ENCODE measurements at places on chromosomes 5 and 9.

DNA sequence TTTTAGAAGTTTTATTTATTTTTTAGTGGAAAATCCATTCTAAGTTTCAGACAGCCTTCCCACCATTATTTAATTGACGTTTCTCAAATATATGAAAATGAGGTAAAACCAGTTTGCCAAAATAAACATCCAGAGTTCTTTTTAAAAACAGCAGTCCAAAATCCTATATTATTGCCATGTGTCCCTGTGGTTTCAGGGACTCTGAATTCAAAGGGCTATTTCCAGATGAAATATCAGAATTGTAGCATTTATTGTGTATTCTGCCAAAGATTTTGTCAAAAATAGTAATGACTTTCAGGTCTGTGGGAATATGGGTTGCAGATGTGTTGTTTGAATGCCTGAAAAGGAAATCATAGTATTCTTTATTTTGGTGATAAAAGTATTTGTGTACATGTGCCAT lies 41.6 kb downstream of the XRCC4 start:
- no peak for DNase-seq

DNA sequence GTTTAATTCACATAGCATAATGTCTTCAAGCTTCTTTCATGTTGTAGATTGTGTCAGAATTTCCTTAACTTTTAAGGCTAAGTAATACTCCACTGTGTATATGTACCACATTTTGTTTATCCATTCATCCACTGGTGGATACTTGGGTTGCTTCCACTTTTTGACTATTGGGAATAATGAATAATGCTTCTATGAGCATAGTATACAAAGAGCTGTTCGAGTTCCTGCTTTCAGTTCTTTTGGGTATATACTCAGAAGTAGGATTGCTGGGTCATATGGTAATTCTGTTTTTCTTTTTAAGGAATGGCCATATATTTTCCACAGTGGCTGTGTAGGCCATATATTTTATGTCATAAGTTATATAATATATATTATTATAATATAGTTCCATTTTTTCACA lies 3.6 kb upstream of the FAM120AOS start:
- no peak for DNase-seq

GRCh38 chr9:128634111-128634510 lies 22.5 kb downstream of the DYNC2I2 start:
- no peak for DNase-seq

GRCh38 chr9:108913391-108913790 lies 20.5 kb downstream of the ELP1 start:
- DNase-seq, result no peak

- no peak for DNase-seq
These were observed 419.9 kb upstream of the GRAMD2B start for GRCh38 chr5:126003309-126003708.

- no peak for DNase-seq
These were observed 559.1 kb downstream of the CSNK1G3 start for GRCh38 chr5:124071039-124071438.

- DNase-seq, result no peak
These were observed 41.8 kb upstream of the CDKN2B start for GRCh38 chr9:22050924-22051323.

All from NCI-H510A (cell line).